ENCODE measurements at places on chromosomes 5 and 9. TPM values are rescaled to one million over a fixed set of nuclear protein-coding genes. Genes with fewer than 3 reads are reported as not detected.

STPG3 gene
- not detected for total RNA-seq

ASTN2 gene
- 5.4 TPM for total RNA-seq

OLFML2A gene
- not detected for total RNA-seq

GABRA6 gene
- total RNA-seq: not detected

SLC25A25 gene
- total RNA-seq: 16.5 TPM

DAB2 gene
- not detected for total RNA-seq

ZDHHC12 gene
- total RNA-seq: 90.0 TPM

N4BP3 gene
- 0.99 TPM for total RNA-seq

RNF183 gene
- not detected for total RNA-seq

KCNN2 gene
- total RNA-seq: not detected

SLC4A9 gene
- total RNA-seq: 0.07 TPM

PCDHGA2 gene
- not detected for total RNA-seq

CTSV gene
- total RNA-seq: 0.28 TPM

KIF24 gene
- total RNA-seq: 9.3 TPM

TPRN gene
- total RNA-seq: 13.3 TPM

PIP5KL1 gene
- total RNA-seq: 2.6 TPM

DMRT2 gene
- not detected for total RNA-seq

ARHGEF37 gene
- total RNA-seq: 0.37 TPM

GPR150 gene
- total RNA-seq: 0.58 TPM

RPP25L gene
- 27.8 TPM for total RNA-seq

CAMK4 gene
- 91.1 TPM for total RNA-seq

MEGF10 gene
- not detected for total RNA-seq

IFNE gene
- total RNA-seq: not detected

CNTNAP3B gene
- not detected for total RNA-seq

GNA14 gene
- not detected for total RNA-seq

ACSL6 gene
- 7.0 TPM for total RNA-seq

TYRP1 gene
- not detected for total RNA-seq

PCDHGA9 gene
- total RNA-seq: not detected

ARSI gene
- not detected for total RNA-seq

TAF1L gene
- not detected for total RNA-seq

WWC1 gene
- total RNA-seq: 0.30 TPM

FPGS gene
- 109 TPM for total RNA-seq

ST8SIA4 gene
- total RNA-seq: 53.3 TPM

RAI14 gene
- 0.61 TPM for total RNA-seq

SPEF2 gene
- 14.1 TPM for total RNA-seq

PRELID2 gene
- 2.2 TPM for total RNA-seq

GOLGA1 gene
- total RNA-seq: 19.0 TPM

NUTM2G gene
- not detected for total RNA-seq

PCDHGB6 gene
- total RNA-seq: not detected

SPINK13 gene
- total RNA-seq: not detected

APBA1 gene
- total RNA-seq: 3.6 TPM

PCDHB8 gene
- total RNA-seq: not detected

SLC22A4 gene
- 0.75 TPM for total RNA-seq

NR5A1 gene
- total RNA-seq: not detected

SPATA31A3 gene
- total RNA-seq: not detected

LRRC26 gene
- total RNA-seq: 0.30 TPM

CBY3 gene
- total RNA-seq: not detected

FST gene
- 0.49 TPM for total RNA-seq

PDE6A gene
- not detected for total RNA-seq
